ENCODE measurements at places on chromosomes 4 and X.
A peak's percentile ranks its signal among the peaks of the same experiment; 100 is the strongest.

GRCh38 chrX:84322083-84322827 is 134.3 kb upstream of the RPS6KA6 start:
- no peak for DNase-seq

GRCh38 chr4:112604589-112604988 is 32.1 kb downstream of the ZGRF1 start:
- peak; percentile 35 for DNase-seq

- DNase-seq: no peak
Observed at GRCh38 chr4:158906073-158906472, 137.2 kb downstream of the FNIP2 start.

- no peak for DNase-seq
Observed at GRCh38 chrX:37641859-37642258, 43.7 kb upstream of the XK start.

GRCh38 chr4:180081072-180081471 is 2162.1 kb upstream of the TENM3 start:
- no peak for DNase-seq

- no peak for DNase-seq
Observed at GRCh38 chr4:99100876-99101275, 12.3 kb upstream of the ADH5 start.

DNA sequence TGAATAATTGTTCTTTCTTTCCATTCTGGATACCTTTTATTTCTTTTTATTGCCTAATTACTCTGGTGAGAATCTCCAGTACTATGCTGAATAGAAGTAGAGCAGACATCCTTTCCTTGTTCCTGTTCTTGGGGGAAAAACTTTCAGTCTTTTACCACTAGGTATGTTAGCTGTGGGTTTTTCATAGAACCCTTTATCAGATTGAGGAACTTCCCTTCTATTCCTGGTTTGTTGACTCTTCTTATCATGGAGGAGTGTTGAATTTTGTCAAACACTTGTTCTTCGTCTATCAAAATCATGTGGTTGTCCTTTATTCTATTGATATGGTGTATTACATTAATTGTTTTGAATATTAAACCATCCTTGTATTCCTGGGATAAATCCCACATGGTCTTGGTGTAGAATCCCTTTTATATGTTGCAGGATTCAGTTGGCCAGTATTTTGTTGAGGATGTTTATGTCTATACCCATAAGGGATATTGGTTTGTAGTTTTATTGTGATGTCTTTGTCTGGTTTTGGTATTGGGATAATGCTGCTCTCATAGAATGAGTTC is 23.6 kb downstream of the SH3BP2 start:
- no peak for DNase-seq

- DNase-seq: no peak
Observed at GRCh38 chr4:159212675-159213293, 109.9 kb downstream of the RAPGEF2 start.

GRCh38 chr4:73615613-73616012 is 4.6 kb downstream of the RASSF6 start:
- no peak for DNase-seq

- DNase-seq: no peak
Observed at GRCh38 chr4:27595571-27596360, 735.1 kb downstream of the STIM2 start.

DNA sequence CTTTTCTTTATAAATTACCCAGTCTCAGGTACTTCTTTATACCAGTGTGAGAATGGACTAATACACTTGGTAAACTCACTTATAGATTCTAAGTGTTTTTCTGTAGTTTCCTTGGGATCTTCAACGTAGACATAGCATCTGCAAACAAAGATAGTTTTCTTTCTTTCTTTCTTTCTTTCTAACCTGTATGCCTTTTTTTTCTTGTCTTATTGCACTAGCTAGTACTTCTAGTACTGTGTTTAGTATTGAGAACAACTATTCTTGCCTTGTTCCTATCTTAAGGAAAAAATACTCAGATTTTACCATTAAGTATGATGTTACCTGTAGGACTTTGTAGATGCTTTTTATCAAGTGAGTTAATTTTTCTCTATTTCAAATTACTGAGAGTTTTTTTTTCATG is 102.2 kb downstream of the EDA start:
- no peak for DNase-seq

GRCh38 chr4:83293305-83294046 is 8.9 kb upstream of the COQ2 start:
- no peak for DNase-seq

DNA sequence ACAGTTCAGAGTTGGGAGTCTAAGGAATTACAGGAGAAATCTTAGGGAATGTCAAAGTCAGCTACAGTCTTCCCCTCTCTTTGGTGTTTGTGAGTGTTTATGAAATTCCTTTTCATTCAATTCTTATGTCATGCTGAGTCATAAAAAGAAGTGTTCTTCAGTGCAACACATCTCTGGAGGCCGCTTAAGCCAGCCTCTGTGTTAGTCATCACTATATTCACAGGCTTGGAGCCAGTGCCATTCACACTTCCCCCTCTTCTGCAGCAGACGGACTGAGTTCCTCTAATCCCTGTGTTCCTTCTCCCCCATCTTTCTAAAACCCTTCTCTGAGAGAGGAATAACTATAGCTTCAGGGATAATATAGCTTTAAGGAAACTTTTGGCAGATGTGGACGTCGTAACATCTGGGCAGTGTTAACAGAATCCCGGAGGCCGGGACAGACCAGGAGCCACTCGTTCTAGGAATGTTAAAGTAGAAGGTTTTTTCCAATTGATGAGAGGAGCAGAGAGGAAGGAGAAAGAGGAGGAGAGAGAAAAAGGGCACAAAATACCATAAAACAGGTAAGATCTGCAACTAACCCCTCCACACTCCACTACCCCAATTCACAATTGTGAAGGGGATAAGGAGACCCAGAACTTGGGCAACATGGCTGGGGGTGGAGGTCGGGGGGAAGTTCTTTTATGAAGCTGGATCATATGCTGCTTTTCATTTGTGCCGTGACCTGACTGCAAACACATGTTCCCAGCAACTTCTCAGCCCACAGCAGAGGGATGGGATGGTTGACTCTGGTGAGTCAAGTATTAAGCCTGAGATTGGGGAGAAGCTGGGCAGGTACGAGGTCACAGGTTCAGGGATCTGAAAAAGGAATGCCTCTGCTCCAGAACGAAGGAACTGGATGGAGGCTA is at the start of gene SRPX2:
Gene SRPX2, plus strand, starts transcription at position 244 of the 905 bp plus-strand sequence. CDS start 2,124 bp downstream, outside the sequence.
- peak; percentile 70 for DNase-seq

DNA sequence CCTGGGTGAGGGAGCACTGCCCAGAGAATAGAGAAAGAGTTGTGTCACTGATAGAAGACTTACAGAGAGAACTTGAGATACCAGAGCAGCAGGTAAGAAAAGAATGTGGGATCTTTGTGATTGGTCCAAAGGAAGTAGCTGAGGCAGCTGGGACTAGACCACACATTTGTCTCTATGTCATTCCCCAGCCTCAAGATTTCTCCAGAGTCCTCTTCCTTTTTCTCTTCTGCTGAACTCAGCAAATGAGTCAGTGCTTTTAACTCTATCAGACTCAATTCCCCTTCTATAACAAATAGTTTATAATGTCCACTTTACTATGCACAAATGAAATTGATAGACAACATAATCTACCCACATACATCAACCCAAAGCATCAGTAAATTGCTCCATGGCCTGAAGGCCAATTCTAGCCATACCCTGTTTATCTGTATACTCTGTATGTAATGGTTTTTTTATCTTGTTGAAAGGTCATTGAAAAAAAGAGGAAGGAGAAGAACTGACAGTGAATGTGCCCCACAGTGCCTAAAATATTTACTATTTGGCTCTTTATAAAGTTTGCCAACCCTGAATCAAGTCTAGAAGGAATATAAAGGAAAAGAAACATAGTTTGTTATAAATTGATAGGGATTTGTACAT is 38.2 kb downstream of the ETDC start:
- no peak for DNase-seq

DNA sequence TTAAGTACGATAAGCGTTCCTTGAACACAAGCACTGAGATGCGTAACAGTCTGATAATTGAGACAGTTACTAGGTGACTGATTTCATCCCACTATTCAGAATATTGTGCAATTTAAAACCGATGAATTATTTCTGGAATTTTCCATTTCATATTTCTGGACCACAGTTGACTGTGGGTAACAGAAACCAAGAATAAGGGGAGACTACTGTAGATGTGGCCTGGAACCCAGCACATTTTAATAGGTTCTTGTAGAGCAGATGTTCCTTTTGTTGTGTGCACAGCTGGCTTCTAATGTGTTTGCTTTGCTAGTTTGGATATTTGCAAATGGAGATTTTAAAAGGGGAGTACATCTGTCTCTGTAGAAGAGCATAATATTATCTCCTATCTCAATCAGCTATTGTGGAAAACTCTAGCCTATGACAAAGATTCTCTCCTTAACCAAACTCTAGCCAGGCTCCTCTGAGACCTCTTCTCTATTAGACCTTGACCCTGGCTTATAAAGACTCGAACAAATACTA is 16.4 kb downstream of the NAAA start:
- no peak for DNase-seq

- DNase-seq: no peak
Observed at GRCh38 chr4:7414736-7415510, 19.8 kb downstream of the PSAPL1 start.

GRCh38 chrX:13463608-13464007 is 105.8 kb upstream of the EGFL6 start:
- DNase-seq: peak; percentile 76

DNA sequence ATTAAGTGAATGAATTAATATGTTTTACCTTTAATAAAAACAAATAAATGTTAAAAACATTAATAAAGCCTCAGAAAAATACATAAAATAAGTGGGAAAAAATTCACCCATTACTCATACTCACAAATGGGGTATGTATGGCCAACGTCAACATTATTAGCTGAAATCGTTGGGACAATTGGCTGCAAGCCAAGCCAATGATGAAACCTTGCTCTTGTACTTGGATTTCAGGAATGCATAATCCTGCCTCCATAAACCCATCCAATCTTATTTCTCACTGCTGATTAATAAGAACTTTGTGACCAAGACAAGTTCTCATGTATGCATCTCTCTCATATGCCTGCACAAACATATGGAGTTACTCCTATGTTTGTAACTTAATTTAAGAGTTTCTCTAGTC is 35.3 kb upstream of the ADAMTS3 start:
- peak; percentile 45 for DNase-seq

- DNase-seq: no peak
Observed at GRCh38 chr4:188399834-188400233, 260.6 kb downstream of the TRIML1 start.

GRCh38 chrX:38870361-38870895 is 69.2 kb downstream of the MID1IP1 start:
- DNase-seq: no peak

GRCh38 chr4:148055844-148056243 is 324.0 kb downstream of the ARHGAP10 start:
- DNase-seq: no peak

- DNase-seq: no peak
Observed at GRCh38 chr4:181677621-181678020, 565.6 kb upstream of the TENM3 start.

DNA sequence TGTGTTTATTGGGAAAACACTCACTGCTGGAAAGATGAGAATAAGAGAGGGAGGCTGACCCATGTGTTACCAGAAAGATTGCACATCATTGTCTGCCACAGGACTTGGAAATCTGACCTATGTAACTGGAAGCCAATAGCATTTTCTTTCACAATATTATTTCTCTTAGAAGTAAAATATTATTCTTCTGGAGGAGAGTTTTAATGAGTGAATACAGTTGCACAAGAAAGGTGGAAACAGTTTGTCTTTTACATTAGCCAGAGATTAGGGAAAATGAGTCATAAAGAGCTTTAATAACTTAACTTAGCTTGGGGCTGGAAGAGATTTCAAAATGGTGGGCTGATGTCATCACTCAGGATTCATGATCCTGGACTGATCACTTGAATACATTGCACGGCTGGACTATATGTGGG is 31.5 kb upstream of the LNX1 start:
- peak; percentile 49 for DNase-seq

- no peak for DNase-seq
Observed at GRCh38 chr4:163544407-163545038, 50.0 kb downstream of the TMA16 start.

DNA sequence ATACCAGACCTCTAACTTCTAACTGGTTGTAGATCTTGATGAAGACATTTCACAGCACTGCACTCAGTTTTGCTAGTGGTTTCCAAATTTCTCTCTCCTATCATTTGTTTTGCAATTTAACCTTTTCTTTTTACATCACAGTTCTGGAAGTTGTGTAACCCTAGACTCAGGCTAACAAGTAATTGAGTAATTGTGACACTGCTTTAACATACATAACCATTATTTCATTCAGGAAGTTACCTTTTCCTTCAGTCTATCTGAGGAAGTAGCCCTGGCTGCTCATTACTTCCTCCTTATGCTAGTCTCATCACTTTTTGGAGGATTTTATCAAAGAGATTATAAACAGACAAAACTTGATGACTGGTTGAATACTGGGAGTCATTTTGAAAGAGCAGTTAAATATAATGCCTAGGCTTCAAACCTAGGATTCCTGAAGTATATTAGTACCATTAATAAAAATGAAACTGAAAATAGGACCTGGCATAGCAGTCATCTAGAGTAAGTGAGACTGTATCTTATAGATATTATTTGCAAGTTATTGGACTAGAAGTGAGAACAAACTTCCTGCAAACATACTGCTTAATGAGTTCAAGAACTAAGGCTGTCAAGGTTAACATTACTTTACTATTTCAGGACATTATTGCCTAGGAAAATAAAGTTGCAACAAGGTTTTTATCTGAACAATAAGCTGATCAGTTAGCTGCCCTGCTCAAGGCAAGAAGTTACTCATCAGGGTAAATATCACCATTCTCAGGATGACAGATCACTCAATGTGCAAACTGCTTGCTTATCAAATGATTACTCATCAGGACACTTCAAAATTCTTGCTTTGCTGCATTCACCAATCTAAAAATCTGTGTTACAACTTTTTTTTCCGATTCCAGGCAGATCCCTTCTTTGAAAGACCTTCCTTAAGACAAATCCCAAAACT is 25.6 kb upstream of the TEX13C start:
- no peak for DNase-seq

GRCh38 chrX:104270916-104271512 is 16.3 kb upstream of the ESX1 start:
- DNase-seq: no peak

DNA sequence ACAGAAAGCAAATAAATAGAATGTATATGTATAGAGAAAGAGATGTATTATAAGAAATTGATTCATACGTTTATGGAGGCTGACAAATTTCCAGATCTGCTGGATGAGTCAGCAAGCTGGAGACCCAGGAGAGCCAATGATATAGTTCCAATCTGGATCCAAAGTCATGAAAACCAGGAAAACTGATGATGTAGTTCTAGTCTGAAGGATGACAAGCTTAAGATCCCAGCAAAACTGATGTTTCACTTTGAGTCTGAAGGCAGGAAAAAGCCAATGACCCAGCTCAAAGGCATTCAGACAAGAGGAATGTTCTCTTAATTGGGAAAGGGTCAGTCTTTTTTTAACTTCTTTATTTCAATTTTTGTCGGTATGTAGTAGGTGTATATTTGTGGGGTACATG is 102.6 kb downstream of the LHFPL1 start:
- DNase-seq: no peak

DNA sequence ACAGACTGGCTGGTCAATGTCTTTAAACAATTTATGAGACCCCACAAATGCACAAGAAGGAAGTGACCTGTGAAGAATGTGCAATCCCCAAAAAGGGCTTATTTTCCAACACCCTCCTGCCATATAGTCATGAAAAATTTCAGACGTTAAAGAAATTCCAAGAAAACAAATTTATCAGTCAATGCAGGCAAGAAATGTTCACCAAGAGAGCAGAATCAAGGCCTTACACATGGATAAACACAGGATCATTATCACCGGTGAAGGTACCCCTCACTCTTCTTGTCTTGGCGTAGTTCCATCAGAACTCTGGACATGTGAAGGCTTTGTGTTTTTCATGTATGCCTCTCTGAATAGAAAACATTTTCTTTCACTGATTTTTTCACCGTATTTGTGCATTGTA is 186.7 kb upstream of the GALNTL6 start:
- DNase-seq: no peak
